EL (cell line): ENCODE measurements at places on chromosomes 16 and 17.

GRCh38 chr17:8693328-8693727 lies 51.3 kb downstream of the CCDC42 start:
- no peak for DNase-seq

GRCh38 chr16:1828645-1829410 lies 1.8 kb downstream of the FAHD1 start:
- DNase-seq, result no peak

DNA sequence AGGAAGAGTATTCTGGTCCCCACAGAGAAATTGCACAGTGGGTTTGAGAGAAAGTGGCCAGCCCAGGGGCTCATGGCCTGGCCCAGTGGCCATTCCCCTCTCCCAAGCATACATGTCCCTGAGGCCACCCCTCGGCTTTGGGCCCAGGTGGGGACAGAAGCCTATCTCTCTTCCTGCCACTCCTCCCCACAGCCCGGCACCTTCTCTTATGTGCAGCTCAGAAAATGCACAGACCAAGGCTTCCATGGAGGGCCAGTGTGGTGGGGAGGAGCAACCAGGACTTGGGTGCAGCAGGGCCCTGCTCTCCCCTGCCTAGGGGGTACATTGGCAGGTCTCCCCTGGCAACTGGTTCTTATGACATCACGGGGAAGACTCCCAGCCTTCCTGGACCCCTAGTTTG lies at the start of gene C16orf90:
C16orf90 (minus strand) TSS at position 314 of the 400 bp plus-strand sequence; CDS start at position 246, 68 bp downstream.
- DNase-seq, result no peak

GRCh38 chr17:80036715-80037477 lies 454 bp downstream of the CCDC40 start:
- peak; percentile 52 for DNase-seq

DNA sequence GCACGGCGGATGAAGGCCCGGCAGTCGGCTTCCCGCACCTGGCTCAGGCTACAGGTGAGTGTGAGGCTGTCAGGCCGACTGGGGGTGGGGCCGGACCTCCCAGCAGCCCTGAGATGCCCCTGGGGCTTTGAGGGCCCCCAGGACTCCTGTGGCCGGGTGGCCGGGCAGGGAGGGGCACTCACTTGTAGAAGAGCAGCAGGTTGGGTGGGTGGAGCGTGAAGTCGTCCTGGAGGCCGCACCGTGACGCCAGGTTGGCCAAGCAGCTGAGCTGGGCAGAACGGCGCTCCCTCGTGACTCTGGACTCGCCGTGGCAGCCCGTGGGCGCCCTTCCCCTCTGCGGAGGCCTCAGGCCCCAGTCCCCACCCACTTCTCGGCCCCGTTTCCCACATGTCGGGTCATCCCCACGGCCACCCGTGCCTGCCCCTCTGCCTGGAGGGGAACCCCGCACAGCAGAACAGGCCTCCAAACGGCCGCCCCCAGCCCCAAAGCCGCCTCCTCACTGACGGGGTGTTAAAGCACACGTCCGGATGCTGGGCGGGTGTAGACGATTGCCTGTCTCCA lies 12.9 kb downstream of the RPUSD1 start:
- no peak for DNase-seq

- DNase-seq, result no peak
Measured at GRCh38 chr17:39739885-39740356, 2.2 kb downstream of the GRB7 start.

- no peak for DNase-seq
Measured at GRCh38 chr16:5979905-5980550, 882.4 kb upstream of the EEF2KMT start.

DNA sequence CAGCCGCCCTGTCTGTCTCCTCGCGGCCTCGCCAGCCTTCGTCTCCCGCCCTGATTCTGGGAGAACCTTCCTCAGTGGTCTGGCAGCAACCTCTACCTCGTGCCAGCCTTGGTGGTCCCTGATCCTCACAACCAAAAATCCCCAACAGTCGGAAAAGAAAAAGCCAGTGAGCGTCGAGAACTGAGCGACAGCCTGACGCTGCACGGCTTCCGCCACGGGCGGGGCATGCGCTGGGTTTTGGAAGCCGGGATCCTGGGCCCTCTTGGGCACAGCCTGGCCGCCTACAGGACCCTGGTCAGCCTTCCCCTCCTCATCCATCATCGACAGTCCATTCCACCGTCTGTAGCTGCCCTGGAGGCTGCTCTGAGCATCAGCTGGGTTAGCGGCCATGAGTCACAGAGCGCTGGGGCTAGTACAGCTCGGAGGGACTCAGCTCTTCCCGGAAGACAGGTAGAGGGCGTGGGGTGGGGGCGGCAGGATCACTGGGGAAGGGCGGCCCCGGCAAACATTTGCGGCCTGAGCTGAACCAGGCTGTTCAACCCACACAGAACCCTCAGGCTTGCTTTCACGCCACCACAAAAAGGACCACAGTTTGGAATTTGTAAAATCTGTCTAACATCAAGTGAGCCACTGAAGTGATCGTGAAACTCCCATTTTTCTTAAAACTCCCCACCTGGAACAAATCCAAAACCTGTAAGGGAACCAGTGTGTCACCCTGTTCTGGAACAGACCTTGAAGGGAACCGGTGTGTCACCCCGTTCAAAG lies 55.4 kb upstream of the DOC2B start:
- no peak for DNase-seq

DNA sequence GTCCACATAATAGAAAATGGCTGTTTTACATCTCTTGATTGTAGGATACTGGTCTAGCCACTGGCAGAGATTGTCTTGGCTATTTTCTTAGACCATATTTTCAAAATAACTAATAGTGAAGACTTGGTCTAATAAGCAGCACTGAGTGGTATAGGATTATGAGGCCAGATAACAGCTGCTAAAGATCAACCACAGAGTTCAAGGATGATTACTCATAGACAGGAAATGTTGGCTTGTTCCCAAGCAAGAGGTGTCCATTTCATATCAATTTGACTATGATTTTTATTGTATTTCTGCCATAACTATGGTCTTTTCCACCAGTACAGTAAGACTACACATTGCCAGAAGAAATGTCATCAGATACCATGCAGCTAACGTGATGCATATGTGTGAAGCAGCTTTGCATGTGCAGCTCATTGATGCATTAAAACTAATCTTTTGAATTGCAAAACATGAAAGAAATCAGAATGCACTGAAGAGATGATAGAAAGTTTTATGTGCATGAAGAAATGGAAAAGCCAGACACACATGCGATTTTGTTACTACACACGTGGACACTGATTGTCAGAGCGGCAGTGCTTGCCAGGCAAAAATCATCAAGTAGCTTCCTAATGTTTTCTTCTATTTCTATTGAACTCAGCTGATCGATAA lies 693.3 kb downstream of the CDH11 start:
- DNase-seq, result peak; percentile 84

- no peak for DNase-seq
Measured at GRCh38 chr17:63529711-63530556, 6.8 kb downstream of the KCNH6 start.
